GM10248 (cell line): ENCODE measurements at places on chromosomes 11 and 22.
A peak's percentile ranks its signal among the peaks of the same experiment; 100 is the strongest.

DNA sequence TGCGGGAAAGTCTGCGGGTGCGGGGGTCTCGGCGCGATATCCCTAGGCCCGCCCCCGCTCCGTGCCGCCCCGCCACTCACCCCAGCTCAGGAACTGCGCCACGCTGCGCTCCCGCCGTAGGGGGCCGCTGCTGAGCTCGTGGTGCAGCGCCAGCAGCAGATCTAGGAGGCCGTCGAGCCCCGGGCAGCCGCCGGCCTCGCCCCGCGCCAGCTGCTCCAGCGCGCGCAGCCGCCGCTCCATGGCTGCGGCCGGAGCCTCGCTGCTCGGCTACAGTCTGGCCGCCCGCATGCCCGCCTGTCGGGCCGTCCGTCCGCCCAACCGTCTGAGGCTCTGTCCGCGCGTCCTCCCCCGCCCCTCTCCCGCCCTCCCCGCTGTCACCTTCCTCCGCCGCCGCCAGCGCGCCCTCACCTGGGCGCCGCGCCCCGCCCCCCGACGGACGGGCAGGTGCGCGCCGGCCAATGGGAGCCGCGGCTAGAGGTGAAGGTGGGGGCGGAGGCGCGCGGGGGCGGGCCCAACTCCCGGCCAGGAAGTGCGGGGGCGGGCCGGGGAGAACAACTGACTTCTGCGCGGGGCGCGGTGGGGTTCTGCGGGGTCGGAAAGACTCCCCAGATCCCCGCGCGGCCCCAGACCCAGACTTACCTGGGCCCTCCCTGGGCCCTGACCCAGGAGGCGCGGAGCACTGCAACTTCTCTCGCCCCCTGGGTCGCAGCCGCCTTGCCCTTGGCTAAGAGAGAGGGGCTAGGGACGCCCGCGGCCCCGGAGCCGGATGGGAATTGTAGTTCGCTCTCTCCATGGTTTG is at the start of gene CDC42BPG:
TSS of gene CDC42BPG (minus strand) at position 324 of the 799 bp plus-strand sequence. CDS start at position 240, 84 bp downstream.
- peak; percentile 83 for DNase-seq

DNA sequence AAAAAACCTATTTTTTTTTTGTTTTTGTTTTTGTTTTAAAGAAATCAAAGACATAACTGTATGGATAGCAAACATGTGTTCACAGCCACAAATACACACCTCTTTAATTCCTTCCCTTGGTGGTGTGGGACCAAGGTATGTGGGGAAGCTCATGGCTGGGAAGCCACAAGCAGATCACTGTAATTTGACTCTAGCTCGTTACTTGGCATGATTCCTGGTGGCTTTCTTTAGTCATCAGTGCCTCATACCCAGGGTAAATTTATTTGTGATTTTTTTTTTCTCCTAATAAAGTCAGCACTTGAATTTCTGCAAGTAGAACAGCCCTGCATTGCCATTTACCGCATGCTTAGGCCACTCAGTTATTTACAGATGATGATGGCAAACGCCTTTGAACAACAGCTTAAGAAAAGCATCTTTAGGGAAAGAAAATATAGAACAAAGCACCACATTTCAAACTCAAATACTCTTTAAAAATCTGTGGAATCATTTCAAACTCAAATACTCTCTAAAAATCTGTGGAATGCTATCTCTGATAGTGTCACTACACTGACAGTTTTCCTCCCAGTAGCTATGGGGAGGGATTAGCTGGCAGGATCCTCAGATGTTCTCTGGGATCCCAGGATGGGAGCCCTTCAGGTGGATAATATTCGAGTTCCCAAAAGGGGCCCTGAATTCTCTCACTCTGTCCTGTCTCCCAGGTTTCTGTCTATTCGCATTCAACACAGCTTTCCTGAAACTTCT is 687.2 kb downstream of the OPCML start:
- DNase-seq: no peak

DNA sequence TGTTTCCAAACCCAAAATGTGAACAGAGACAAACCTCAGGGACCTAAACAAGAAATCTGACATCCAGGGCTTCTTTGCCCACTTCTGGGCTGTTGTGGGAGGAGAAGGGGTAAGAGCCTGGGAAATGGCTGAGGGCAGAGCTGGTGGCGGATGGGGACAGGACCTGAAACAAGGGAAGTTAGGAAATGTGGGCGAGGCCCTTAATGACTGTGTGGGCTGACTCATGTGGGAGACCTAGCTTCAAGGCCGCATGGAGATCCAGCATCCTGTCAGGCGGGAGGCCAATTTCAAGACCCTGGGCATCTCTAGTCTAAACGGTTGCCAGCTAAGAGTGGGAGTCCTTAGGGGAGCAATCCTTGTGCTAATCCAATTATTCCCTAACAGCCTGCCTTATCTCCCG is 2.1 kb upstream of the OAF start:
- DNase-seq: no peak

DNA sequence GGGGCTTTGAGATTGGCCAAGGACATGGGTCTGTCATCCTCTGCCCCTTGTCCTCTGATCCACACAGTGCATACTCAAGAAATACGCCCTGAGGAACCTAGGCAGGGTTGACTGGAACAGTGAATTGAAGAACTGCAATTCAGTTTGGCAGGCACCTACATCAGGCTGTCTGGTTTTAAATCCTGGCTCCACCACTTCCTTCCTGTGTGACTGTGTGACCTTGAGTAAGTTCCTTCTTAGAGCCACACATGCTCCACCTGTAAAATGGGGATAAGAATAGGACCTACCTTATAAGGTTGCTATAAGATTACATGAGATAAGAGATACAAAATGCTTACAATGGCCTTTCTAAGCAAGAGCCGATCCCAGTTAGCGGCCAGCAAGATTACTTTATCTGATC is 15.8 kb upstream of the TCF20 start:
- no peak for DNase-seq

- DNase-seq: no peak
Measured at GRCh38 chr22:37258753-37259401, 14.8 kb upstream of the RAC2 start.

- DNase-seq: no peak
Measured at GRCh38 chr11:67302571-67303131, 679 bp upstream of the SSH3 start.
